Stimulated activated CD4-positive, alpha-beta T cell treated with anti-CD3 and anti-CD28 coated beads, Interleukin-4, amount 100 ng/mL, for 48 hours (primary cell): ENCODE measurements at places on chromosomes 2 and 18.

DNA sequence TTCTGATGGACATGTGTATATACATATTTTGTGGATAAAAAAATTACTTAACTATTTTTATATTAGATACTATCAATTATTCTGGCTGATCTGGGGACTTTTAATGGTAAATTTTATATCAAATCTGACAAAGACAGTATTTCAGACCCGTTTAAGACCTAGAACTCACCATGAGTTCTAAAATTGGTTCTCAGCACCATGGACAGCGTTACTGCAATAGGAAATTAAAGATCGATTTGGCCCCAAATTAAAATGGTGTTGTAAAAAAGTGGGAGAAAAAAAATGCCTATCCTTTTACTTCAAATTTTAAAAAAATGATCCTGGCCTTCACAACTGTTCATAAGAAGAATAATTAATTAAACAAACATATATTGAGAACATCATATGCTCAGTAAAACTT, 919 bp upstream of the SCN2A start:
- no peak for DNase-seq

DNA sequence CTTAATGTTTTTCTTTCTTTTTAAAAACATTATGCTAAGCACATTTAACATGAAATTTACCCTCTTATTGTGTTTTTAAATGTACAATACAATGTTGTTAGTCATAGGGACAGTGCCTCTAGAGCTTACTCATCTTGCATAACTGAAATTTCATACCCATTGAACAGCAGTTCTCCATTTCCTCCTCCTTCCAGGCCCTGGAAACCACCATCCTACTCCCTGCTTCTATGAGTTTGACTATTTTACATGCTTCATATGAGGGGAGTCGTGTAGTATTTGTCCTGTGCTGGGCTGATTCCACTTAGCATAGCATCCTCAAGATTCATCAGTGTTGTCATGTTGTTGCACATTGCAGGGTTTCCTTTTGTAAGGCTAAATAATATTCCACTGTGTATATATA, 92.6 kb downstream of the SPATS2L start:
- DNase-seq = no peak

DNA sequence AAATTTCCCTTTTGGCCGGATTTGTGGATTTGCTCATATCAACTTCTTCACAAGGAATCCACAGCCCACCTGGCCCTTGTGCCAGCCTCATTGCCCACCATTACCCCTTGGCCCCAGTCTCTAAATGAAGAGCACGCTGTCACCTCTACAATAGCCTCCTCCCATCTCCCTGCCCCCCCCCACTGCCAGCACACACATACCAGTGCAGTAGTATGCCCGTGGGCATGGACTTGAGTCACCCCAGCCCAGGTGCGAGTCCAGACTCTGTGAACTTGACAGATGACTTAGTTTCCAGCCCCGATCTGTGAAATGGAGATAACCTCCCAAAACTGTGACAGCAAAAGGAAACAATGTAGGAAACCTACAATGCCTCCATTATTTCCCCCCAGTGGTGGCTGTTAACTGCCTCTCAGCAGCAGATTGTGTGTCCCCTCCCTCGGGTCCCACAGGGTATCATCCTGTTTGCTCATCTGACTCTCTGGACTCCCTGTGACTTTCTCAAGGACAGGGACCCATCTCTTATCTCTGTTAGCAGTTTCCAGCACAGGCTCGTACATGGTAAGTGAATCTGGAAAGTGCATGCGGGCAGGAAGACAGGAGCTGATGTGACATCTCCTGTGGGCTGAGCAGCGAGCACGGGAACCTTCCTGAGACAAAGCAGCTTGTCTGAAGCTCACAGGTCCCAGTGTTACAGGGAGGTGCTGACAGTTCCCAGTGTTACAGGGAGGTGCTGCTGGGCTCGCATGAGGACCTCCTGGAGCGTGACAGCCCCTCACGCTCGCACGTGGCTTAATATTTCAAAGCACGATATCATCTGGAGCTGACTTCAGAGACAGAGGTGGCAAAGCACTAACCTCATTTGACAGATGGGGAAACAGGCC, 4.2 kb upstream of the TMEM185B start:
- DNase-seq = no peak

DNA sequence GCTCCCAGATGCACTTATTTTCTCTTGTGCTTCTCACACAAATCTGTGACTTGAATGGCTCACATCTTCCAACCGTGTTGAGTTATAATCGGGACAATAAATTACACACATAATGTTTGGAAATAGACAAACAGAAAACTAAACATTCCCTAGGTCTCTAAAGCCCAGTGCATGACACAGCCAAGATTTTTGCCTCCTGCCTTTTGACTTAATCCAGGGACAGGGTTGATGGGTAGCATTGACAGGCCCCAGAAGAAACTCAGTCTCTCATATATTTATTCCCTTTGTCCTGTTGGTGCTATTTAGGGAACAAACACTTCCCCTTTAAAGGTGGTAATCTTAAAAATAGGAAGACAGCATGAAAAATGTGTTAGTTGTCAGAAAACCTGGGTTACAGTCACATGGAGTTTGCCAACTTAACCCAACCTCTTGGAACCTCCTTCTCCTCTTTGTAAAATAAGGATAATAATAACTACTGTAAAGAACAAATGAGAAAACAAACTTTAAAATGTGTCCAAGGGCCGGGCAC, 24.0 kb upstream of the ARPC2 start:
- DNase-seq = no peak

DNA sequence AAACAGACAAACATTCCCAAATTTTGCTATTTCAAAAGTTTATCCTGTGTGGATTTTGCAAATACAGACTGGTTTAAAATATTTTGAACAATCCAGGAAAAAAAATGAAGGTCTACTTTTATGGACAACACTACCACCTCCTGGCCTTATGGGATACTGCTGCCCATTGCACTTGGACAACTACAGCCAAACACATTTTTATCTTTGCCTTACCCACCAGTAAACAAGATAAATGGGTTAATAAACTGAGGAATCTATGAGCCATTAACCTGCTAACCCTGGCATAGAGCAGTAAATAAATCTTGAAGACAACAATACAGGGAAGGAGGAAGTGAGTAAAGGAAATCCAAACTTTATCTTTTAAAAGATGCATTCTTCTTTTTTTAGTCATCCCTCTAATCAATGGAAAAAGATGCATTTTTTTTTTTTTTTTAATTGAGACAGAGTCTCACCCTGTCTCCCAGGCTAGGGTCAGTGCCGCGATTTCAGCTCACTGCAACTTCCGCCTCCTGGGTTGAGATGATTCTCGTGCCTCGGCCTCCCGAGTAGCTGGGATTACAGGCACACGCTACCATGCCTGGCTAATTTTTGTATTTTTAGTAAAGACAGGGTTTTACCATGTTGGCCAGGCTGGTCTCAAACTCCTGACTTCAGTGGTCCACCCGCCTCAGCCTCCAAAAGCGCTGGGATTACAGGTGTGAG, 2.1 kb upstream of the SPIRE1 start:
- DNase-seq = peak; percentile 24

GRCh38 chr2:108401800-108402199, 24.0 kb downstream of the SULT1C4 start:
- no peak for DNase-seq

- no peak for DNase-seq
Observed at GRCh38 chr2:69067866-69068265, 54.9 kb downstream of the ANTXR1 start.

GRCh38 chr2:26172871-26173775, at the start of gene GAREM2:
TSS of gene GAREM2 (plus strand) at chr2:26173088. CDS start at chr2:26173221, 133 bp downstream.
- DNase-seq = no peak

DNA sequence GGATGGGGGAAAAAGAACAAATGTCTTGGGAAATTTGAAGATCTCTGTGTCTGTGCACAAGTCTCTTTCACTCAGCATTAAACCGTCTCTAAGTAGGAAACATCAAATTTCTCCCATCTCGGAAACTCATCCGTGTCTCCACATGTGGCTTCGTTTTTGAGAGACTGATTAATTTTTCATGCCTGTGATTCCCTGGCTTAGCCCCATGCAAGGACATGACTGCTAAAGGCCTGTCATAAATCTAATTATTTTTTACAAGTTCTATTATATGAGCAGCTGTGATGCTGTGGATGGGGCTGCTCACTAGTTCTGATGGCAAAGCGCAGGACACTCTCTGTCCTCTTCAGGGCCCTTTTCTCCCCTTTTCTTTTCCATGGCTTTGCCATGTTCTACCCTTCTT, 129.1 kb downstream of the RGPD3 start:
- DNase-seq = no peak

DNA sequence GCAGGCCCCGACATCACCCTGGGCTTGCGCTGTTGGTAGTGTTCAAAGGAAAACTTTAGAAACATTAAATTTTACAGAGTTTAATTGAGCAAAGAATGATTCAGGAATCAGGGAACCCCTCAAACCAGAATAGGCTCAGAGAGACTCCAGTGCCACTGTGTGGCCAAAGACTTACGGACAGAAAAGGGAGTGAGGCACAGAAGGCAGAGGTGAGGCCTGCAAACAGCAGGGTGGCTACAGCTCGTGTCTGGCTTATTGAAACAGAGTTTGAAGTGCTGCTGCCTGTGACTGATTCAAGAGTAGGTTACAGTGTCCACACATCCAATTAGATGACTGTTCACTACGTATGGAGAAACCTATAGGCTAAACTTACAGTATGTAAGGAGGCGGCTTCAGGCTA, 2.4 kb upstream of the CTDP1 start:
- no peak for DNase-seq

GRCh38 chr2:226881287-226881686, 45.4 kb downstream of the RHBDD1 start:
- DNase-seq = no peak

GRCh38 chr18:66833646-66834045, 229.8 kb upstream of the CDH19 start:
- DNase-seq = no peak

DNA sequence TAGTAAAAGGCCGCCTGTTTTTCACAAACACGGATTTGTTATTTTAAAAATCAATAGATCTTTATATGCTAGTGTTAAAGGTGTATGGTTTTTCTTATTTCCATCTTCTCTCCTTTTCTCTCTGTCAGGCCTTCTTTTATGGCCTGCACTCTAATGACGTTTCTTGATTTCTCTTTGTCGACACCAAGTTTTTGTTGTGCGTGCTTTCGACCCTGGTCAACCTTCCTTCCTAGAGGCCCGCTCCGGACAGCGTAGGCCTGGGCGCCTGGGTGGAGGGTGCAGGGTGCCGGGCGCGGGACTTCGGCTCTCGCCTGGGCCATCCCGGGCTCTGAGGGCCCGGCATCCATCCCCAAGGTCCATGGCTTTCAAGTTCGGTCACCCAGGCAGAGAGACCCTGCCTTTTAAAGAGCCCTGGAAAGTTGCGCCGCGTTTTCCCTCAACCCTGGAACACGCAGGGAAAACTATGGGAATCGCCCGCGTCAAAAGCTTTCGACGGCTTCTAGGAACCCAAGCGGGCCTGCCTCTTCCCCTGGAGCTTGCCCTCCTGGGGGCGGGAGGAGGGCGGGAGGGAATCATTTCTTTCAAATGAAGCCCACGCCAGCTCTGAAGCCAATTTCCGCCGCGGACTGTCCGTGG, 4.1 kb upstream of the SATB2 start:
- DNase-seq = no peak

GRCh38 chr2:171128461-171128860, 32.2 kb downstream of the TLK1 start:
- DNase-seq = no peak

DNA sequence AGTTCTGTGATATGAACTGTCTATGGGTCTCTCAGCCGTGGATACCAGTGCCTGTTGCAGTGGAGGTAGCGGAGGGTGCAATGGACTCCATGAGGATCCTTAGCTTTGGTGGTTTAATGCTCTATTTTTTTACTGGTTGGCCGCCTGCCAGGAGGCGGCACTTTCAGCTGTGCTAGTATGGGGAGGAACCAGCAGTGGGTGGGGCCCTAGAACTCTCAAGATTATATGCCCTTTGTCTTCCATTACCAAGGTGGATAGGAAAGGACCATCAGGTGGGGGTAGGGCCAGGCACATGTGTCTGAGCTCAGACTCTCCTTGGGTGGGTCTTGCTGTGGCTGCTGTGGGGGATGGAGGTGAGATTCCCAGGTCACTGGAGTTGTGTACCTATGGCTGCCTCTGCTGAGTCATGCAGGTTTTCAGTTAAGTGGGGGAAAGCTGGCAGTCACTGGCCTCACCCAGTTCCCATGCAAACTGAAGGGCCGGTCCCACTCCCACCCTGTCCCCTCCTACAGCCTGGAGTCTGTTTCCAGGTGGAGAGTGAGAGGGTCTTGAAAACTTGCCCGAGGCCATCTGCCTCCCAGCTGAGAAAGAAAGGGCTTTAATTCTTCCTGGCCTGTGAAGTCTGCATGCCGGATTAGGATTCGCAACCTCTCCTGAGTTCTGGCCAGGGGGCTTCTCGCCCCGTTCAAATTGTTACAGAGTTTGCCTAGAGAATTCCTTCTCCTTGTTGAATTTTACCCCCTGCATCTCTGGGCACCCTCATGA, 14.5 kb downstream of the KCNS3 start:
- no peak for DNase-seq

- no peak for DNase-seq
Observed at GRCh38 chr2:221600388-221600787, 28.3 kb upstream of the EPHA4 start.

- DNase-seq = no peak
Observed at GRCh38 chr2:62506421-62506750, 391 bp upstream of the TMEM17 start.

- no peak for DNase-seq
Observed at GRCh38 chr18:21012308-21012707, 99.3 kb downstream of the ROCK1 start.

DNA sequence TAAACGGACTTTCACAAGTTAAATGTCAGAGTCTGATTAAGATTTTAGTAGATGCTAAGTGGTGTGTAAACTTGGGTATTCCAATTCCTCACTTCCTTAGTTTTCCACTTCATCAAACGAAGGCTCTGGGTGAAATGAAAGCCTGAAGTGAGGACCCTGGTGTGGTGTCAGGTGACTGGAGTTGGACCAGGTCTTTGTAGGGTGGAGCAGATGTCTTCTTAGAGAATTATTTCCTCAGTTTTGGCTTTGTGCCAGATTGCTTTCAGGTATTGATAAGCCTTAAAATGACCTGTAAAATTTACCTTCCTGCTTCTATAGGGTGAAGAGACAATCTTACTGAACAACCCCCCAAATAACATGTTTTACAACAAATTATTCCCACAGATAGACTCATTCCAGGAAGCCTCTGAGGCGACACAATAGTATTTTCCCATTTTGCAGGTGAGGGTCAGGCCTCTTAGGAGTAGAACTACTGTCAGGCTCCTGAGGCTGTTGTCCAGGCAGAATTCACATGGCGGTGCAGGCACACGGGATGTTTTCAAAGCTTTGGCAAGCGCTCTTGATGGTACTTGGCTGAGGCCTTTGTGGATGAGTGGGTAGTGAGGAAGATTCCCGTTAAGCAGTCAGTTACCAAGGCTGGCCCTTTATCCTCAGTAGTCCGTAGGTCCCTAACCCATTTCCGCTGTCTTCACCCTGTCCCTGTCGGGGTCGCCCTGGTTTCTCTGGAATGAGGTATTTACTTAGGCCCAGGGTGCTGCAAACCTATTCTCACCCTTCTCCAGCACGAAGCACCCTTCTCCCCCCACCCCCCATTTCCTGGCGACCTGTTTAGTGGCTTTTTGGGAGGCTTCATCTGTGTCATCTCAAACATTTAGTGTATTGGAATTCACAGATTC, 6.6 kb downstream of the RPS7 start:
- no peak for DNase-seq

- no peak for DNase-seq
Observed at GRCh38 chr2:129354631-129355030, 624.8 kb upstream of the RAB6C start.
